ELR (cell line): ENCODE measurements at places on chromosomes 2 and 18.

DNA sequence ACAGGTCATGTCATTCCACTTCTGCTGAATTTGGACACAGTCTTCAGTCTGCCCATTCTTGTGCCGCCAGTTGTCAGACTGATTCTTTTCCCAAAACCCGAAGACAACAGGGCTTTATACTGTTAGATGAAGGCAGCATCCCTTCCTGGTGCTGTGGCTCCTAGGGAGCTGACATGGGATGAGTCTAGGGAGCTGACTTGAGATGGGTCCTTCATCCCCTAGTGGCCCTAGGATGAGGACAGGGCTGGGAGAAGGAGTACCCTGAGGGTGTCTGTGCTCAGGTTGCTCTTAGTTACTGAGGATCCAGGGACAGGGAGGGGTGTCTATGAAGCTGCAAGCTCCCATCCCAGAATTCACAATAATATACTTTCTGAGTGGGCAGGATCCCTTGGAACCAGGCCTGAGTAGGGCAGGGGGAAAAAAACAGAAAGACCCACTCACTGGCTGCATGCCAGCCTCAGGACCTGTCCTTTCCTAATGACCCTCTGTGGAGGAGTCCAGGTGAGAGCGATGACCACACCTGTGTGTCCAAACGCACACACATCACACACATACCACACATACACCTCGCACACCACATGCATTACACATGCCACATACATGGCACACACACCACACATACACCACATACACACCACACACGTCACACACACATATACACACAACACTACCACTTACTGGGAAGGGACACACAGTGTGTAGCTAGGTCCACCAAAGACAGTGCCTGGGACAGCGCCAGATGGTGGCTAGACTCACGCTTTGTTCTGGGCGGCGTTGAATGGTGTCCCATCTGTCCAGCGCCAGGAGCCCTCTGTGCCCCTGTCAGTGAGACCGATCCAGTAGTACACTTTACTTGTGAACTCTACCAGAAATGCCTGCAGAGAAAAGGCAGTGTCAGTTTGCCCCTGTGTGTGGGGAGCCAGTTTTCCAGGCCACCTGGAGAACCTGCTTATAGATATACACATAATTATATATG, 11.1 kb downstream of the CLEC4F start:
- no peak for DNase-seq

- no peak for DNase-seq
These were observed 380.2 kb downstream of the LNPK start for GRCh38 chr2:175621821-175622220.

DNA sequence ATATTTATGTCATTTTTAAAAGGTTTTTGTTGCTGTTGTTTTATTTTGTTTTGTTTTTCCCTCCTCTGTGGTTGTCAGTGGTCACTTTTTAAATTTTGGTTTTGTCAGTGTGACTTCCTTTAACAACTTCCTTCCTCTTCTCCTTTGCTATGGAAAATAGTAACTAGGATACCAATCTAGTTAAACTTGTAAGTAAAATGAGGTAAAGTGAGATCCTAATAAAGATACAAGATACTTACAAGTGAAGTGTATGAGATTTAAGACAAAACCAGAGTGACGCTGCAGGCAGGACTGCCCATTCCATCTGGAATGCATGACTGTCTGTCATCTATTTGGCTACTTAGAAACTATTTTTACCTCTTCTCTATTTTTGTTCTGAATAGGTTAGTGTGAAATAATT, 30.6 kb upstream of the CREB1 start:
- DNase-seq = no peak

DNA sequence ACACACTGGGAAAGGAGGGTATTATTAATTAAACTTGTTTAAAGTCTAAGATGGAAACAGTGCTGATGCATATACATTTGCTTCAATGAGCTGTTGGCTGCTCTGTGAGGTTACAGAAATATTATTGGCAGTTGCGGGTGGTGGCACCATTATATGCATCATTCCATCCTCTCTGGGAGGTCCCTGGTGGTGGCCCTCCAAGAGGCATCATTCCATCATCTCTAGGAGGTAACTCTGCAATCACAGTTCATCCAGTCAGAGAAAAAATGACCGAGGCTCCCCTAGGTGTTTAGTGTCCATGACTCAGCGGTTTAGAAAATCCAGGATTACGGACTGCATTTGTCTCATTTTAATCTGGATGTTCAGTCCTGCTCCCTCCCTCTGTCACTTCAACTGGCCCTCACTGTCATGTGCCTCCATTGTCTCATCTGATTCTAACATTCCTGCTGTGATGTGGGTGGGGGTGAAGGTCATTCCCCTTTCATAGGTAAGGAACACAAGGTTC, 15.4 kb downstream of the AFF3 start:
- no peak for DNase-seq

DNA sequence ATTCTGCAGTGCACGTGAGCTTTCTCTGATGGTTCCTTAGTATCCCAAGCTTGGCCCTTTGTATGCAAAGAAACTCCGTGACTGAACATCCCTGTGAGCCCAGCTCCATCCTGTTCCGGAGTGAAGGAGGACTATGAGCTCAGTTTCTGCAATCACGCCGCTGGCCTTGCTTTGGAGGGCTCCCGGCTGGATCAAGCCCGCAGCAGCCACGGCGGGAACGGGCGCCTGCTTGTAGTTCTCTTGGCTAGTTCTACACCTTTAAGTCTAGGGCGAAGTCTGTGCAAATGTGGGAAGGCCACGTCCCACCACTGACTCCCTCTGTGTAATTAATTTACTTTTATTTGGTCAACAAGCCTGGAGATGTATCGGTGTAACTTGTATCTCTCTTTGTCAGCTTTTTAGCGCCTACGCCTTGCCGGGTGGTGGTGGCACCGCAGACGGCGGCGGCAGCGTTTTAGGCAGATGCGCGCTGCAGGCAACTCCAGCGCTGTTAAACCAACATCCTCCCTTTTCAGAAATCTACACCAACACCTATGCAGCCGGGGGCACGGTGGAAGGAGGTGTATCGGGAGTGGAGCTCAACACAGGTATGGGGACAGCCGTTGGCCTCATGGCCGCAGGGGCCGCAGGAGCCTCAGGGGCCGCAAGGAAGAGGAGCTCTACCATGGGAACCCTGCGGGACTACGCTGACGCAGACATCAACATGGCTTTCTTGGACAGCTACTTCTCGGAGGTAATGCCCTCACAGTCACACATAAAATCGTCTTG, 34.3 kb downstream of the DSG4 start:
- DNase-seq = no peak

- no peak for DNase-seq
These were observed 69.5 kb downstream of the MYO5B start for GRCh38 chr18:50125456-50125855.

DNA sequence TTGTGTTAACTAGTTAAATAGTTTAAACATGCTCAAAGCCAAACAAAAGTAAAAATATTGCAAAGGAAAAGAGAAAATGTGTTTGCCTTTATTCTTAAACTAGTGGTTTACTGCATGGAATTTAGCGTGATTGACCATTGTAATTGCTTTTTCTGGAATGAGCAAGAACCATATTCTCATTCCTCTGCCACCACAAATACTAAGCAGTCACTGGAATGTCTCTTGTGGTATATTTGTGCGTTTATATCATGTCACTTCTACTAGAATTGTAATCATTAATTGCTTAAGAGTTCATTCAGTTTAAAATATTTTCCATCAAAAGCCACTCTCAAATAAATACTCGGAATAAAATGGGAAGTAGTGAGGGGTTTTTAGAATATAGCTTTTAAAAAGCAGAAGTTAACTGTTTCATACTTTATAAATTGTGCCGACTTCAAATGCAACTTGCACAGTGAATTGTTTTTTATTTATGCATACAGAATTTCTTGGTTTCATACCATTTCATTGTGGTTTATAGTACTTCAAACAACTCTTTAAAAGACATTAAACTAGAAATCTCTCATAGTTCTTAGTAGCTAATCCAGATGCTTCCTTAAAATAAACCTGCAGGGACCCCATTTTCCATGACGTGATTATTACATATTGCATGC, 288.1 kb downstream of the EPHA4 start:
- DNase-seq = peak; percentile 20

DNA sequence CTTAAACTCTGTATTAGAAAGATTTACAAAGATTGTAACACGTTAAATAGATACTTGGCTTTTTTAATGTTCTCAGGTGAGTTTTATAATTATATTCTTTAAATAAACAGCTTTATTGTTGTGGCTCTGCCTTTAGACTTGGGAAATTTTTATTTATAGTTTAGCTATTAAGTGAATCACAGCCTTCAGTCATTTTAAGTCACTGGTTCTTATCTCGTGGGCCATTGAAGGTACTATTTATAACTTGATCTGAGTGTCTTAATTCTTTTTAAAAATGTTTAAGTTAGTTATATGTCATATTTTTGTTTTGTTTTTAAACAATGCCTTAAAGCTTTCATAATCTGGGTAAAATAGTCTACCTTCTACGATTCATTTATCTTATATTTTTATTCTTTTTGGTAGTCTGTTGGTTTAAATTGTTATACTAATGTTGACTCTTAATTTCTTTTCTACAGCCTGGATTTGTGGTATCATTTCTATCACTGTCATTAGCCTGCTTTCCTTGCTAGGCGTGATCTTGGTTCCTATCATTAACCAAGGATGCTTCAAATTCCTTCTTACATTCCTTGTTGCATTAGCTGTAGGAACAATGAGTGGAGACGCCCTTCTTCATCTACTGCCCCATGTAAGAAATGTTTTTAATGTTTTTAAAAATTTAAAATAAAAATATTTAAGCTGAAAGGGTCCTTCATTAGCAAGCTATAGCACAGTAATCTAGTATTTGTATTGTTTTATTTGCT, 49.3 kb downstream of the SLC39A10 start:
- peak; percentile 17 for DNase-seq

DNA sequence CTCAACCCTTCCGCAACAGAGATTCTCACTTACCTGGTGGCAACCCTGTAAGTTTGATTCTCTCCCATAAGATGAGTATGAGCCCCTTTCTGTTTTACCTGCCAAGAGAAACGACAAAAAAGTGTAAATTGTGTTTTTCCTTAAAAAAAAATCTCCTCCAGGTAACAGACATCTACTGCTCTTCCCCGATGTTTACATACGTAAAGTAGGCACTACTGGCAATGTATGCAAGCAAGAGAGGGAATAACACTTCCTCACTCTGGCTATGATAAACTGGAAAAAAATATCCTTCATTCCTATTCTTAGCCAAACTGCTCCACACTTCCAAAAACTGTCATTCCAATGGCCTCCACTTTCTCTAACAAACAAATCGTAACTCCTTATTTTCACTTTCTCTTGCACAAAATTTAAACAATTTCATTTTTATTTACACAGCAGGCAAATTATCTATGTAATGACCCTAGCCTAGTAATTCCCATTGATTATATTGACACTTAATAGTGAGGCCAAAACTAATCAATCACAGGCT, 184.5 kb downstream of the TCF4 start:
- no peak for DNase-seq

GRCh38 chr2:195316486-195316885, 340.5 kb upstream of the SLC39A10 start:
- DNase-seq = no peak

DNA sequence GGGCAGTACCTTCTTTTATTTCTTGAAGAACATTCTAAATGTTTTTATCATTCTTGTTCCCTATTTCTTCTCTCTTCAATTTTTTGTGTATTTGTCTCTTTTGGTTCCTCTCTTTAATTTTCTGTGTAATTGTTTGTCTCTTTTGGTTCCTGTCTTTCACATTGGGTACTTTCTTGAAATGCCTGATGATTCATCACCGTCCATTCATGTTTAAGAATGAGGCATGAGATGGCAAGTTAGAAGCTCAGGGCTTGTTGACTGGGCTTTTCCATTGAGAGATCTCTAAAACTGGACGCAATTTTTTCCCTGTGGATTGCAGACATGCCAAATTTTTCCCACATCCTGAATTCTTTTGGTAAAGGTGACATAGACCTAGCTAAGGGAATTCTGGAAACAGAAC, 33.7 kb upstream of the IL1R2 start:
- DNase-seq = peak; percentile 60

DNA sequence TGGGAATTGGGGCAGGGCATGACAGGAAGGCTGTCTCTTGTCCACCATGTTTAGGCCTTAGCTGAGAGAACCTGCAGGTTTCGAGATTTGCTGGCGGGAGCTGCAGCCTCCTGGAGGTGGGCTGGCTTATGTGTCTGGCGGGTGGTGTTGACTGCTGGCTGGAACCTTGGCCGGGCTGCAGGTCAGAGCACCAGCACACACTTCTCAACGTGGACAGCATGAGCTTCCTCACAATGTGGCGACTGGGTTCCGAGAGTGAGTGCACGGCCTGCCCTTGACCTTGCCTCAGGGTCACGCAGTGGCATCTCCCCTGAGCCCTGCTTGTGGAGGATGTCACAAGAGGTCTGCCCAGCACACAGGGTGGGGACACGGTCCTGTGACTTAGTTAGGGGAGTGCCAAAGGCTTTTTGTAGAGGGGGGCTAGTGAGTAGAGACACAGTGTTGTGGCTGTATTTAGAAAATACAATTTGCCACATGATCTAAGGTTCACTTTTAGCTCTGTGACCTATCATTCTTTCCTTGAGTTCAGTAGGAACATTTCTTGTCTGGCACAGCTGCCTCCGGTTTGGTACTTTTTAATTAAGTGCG, 134.8 kb downstream of the SEPTIN10 start:
- DNase-seq = no peak

- peak; percentile 57 for DNase-seq
These were observed 276.9 kb upstream of the CHAC2 start for GRCh38 chr2:53490659-53491058.
